GM23338 (cell line): ENCODE measurements at places on chromosomes 16 and 17.

GRCh38 chr16:86239381-86239780 lies 270.9 kb upstream of the FOXF1 start:
- DNase-seq: peak; percentile 18

DNA sequence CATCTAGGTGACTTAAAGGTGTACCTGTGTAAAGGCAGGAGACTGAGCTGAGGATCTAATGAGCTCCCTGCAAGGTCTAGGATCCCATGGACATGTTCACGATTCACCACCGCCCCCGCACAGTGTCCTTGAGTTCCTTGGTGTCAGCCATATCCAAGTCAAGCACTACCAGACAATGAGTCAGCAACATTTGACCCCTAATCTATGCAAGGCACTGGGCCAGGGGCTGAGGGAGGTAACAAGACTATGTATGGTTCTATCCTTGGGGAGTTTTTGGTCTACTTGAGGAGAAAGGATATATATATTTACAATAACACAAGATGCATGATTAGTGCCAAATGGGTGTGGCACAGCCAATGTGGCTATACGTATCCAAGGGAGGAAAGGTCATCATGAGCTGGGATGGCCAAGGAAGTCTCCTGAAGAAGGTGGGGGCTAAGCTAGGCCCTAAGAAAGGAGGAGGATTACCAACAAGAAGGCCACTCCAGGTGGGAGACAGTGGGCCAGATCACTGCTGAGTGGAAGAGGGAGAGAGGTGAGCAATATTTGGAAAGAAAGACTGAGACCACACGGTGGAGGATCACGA lies 35.0 kb downstream of the ITGB3 start:
- DNase-seq: no peak

GRCh38 chr17:68199837-68200688 lies 47.8 kb upstream of the AMZ2 start:
- peak; percentile 54 for DNase-seq

- DNase-seq: no peak
Measured at GRCh38 chr17:47945080-47945479, 3.7 kb downstream of the PNPO start.

GRCh38 chr16:89420204-89420603 lies 70.2 kb downstream of the ANKRD11 start:
- no peak for DNase-seq

GRCh38 chr16:87897521-87898505 lies 28.5 kb upstream of the SLC7A5 start:
- DNase-seq: no peak
